Forelimb muscle (tissue), 1 donor: ENCODE measurements at places on chromosomes 12 and 14. TPM values are rescaled to one million over a fixed set of nuclear protein-coding genes. Genes with fewer than 3 reads are reported as not detected.

HOXC9 gene
- polyA plus RNA-seq: 0.52 TPM

TMEM253 gene
- polyA plus RNA-seq: 0.62 TPM

TROAP gene
- polyA plus RNA-seq: 11.4 TPM

SERPINA3 gene
- polyA plus RNA-seq: not detected

GALNT8 gene
- polyA plus RNA-seq: 3.7 TPM

GSKIP gene
- 13.5 TPM for polyA plus RNA-seq

HSPB8 gene
- polyA plus RNA-seq: 269 TPM

ZNF268 gene
- 6.8 TPM for polyA plus RNA-seq

CSRP2 gene
- 28.7 TPM for polyA plus RNA-seq

SALL2 gene
- 10.5 TPM for polyA plus RNA-seq

DENR gene
- polyA plus RNA-seq: 63.2 TPM

WIF1 gene
- 0.40 TPM for polyA plus RNA-seq

NTS gene
- polyA plus RNA-seq: 0.68 TPM

PEX5 gene
- polyA plus RNA-seq: 40.0 TPM

CLEC4D gene
- polyA plus RNA-seq: 0.23 TPM

ARHGAP9 gene
- polyA plus RNA-seq: 4.2 TPM

HOXC10 gene
- 0.09 TPM for polyA plus RNA-seq

TMCC3 gene
- 23.4 TPM for polyA plus RNA-seq

B4GALNT3 gene
- 13.8 TPM for polyA plus RNA-seq
